ENCODE measurements at places on chromosomes 2 and 18.

DNA sequence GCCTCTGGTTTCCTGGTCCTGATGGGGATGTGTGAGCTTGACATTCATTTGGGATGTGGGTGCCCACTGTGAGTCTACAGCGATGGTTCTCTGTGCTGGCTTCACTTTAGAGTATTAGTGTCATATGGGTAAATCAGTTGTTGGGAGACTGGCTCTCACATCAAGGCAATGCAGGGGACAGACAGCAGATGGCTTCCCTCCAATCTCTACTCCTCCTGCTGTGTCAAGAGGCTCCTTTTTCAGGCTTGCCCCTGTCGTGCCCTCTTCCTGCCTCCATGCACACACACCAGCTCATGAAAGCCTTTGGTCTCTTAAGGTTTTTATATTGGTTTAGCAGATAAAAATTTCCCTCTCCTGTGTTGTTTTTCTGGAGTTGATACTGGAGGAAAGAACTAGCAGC, 315.6 kb downstream of the RDH14 start:
- no peak for DNase-seq

DNA sequence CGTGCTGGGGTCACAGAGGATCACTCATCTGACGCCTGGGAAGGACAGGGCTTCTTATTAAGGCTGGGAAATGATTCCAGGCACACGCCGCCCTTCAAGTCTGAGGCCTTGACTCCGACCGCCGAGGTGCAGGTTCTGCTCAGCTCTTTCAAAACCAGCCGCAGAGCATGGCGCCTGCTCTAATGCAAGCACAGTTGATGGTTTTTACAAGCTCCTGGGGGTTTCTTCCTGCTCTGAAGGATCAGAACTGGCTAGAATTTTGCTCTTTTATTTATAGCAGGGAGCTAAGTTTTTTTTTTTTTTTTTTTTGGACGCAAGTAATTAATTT, 32.0 kb downstream of the CDCA7 start:
- DNase-seq = no peak

GRCh38 chr18:22194151-22194598, 24.8 kb downstream of the GATA6 start:
- DNase-seq = no peak

DNA sequence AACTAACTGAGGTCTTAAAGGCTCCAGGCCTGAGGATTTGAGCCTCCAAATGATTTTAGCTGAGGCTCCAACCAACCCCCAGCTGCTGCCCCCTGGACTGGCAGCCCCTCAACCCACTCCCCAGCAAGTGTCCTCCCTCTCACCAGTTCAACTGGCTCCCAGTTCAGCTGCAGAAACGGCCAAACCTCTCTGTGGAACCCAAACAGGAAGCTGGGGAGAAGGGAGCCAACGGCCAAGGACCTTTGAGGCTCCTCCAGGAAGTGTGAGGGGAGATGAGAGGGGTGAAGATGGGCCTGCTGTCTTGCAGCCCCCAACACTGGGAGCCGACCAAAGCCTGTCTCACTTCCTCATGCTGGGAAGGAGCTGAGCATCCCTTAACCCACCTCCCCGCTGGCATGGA, 24.9 kb downstream of the ZFP36L2 start:
- no peak for DNase-seq

DNA sequence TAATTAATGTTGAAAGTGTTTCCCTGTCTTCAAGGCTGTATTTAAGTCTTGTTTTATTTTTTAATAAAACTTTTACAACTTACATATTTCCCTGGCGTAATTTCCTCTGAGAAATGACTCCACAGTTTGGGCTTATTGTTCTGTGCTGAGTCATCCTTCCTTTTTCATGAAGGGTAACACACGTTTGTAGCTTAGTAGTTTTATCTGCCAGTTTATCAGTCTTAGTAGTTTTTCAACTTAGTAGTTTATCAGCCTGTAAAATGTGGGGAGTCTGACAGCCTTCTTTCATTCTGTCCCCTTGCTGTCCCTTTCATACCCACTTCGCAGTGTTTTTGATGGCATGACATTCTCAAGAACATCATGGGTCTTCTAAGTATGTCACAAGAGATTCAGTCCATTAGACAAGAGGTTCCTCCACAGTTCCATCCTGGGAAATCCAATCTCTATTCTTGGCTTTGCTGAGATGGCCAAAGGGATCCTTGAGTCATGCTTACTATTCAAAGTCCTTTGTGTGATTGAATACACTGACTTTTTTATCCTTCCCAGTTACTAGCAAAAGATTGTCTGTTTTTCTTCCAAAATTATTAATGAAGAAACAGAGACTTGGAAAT, 60.0 kb upstream of the SGPP2 start:
- DNase-seq = no peak

DNA sequence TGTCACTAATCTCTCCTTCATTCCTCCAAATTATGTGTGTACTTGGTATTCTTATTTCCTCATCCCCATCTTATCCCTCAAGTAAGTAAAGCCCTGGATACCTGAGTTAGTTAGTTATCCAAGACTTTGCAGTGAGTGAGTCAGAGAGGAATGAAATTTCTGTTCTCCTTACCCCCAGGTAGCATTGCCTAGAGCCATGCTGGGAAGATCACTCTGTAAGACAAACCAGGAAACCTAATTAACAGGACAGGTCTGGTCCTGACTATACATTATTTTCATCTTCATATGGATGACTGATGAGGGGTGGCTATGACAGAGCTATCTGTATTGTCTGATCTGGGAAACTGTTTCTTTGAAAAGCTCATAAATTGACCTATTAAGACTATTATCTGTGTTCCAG, 55.0 kb upstream of the ITGA6 start:
- no peak for DNase-seq

DNA sequence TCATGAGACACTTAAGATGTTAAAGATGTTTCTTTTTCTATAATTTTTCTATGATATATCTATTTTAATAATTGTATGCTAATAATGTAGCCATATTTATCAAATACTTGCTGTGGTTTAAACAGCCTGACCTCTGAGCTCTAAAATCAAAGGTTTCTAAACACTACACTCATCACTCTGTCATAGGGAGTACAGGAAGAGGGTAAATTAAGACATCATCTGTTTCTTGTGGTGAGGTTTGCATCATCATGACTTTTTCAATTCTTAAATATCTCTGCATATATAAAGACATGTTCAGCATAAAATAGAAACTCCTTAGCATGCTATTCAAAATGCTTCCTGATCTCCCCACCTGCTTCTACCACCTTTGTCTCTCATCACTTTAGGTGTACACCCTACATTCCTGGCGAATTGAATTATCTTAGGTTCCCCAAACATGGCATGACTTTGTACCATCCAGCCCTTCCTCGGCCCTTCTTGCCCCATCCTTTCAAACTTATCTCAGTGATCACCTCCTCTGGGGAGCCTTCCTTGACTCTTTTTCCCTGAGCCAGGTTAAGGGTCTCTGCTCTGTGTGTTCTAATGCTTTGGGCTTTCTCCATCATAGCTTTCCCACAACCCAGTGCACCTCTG, 105.3 kb upstream of the TTN start:
- DNase-seq = no peak

- no peak for DNase-seq
Measured at GRCh38 chr18:75045272-75045671, 163.7 kb downstream of the PTGR3 start.

GRCh38 chr2:168744844-168745243, 57.6 kb upstream of the NOSTRIN start:
- DNase-seq = no peak

GRCh38 chr2:68824831-68825230, 46.4 kb downstream of the BMP10 start:
- no peak for DNase-seq

DNA sequence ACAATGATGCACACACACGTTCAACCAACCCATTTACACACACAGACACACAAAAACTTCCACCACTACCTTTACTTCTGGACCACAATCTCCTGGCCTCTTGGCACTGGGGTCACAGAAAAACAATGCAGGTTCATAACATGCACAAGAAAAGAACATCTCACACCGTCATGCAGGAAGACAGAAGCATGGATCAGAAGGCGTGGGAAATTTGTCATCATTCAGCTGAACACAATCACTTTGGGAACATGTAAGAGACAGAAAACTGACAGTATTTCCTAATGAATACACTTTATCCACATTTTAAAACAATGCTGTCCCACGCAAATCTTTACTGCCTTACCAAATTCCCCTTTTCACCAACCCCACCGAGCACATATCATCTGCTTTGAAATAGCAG, 501.9 kb upstream of the KLHL29 start:
- no peak for DNase-seq

GRCh38 chr2:69011611-69012157, 1.3 kb upstream of the ANTXR1 start:
- DNase-seq = no peak

DNA sequence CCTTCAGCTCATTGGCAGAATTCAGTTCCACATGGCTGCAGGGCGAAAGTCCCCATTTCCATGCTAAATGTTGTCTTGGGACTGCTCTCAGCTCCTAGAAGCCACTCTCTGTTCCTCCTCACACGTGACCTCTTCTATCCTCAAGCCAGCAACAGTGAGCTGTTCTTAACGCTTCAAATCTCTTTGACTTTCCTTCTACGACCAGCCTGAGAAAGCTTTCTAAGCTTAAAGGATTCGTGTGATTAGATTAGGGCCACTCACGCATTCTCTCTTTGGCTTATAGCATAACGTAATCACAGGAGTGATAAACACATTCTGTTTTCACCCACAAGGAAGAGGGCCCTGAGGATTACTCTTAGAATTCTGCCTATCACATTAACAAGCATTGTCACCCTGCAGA, 29.8 kb upstream of the LAMA1 start:
- no peak for DNase-seq

DNA sequence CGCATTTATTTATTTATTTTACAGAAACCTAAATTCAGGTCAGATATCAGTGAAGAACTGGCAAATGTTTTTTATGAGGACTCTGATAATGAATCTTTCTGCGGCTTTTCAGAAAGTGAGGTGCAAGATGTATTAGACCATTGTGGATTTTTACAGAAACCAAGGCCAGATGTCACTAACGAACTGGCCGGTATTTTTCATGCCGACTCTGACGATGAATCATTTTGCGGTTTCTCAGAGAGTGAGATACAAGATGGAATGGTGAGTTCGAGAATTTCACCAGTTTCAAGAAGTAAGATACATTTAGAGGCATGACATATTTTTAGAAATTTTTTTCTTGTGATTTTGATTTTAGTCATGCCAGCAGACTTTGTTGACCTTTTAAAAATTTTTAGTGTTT, 4.6 kb downstream of the CDCA7 start:
- DNase-seq = no peak

DNA sequence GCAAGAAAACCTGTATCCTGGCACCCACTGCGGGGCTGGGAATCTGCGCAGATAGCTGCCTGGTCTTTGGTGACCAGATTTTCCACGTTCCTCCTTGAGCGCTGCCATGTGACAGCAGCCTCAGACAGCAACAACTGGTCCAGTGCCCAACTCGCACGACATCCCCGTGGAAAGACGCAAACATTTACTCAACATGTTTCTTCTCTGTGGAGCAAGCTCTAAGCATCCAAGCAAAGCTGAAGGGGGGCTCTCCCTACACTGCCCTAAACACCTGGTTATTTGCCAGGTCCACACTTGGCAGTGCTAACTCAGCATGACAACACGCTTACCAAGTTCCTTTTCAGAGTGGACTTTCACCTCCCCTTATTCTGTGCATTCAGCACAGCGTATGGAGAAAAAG, 11.3 kb downstream of the ZNF516 start:
- no peak for DNase-seq

GRCh38 chr18:79326413-79327198, 69.1 kb upstream of the NFATC1 start:
- DNase-seq = no peak

DNA sequence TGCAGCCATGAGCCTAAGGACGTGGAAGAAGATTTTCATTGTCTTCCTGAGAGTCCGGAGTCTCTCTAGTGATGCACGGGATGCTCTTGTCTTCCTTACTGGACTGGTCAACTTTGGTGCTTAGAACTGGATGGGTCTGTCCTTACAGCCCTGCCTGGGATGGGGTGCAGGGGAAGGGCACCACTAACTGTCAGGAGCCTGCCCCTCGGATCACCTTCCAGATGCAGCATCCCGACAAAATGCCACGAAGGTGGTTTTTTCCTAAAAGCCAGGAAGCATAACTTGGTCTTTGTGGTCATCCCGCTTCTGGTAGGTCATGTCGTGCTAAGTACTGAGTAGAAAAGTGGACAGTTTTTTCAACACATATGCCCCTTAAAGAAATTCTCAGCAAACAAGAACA, 207.4 kb upstream of the TWIST2 start:
- no peak for DNase-seq

DNA sequence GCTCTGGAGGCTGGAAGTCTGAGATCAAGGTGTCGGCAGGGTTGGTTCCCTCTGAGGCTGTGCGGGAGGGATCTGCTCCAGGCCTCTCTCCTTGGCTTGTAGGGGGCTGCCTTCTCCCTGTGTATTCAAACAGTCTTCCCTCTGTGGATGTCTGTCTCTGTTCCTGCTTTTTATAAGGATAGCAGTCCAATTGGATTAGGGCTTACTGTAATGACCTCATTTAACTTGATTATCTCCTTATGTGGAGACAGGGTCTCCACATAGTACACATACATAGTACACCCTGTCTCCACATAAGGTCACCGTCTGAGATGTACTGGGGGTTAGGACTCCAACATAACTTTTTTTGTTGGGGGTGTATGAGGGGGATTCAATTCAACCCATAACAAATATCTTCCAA, 30.5 kb downstream of the TCF7L1 start:
- no peak for DNase-seq
